NCI-H1105 treated with DMSO at 0.1 percent for 48 hours (cell line): ENCODE measurements at places on chromosomes 12 and 14.

GRCh38 chr14:94998685-94999084 is 158.6 kb downstream of the DICER1 start:
- DNase-seq: no peak

GRCh38 chr14:83425706-83426105 is 1892.1 kb upstream of the SEL1L start:
- DNase-seq: no peak

DNA sequence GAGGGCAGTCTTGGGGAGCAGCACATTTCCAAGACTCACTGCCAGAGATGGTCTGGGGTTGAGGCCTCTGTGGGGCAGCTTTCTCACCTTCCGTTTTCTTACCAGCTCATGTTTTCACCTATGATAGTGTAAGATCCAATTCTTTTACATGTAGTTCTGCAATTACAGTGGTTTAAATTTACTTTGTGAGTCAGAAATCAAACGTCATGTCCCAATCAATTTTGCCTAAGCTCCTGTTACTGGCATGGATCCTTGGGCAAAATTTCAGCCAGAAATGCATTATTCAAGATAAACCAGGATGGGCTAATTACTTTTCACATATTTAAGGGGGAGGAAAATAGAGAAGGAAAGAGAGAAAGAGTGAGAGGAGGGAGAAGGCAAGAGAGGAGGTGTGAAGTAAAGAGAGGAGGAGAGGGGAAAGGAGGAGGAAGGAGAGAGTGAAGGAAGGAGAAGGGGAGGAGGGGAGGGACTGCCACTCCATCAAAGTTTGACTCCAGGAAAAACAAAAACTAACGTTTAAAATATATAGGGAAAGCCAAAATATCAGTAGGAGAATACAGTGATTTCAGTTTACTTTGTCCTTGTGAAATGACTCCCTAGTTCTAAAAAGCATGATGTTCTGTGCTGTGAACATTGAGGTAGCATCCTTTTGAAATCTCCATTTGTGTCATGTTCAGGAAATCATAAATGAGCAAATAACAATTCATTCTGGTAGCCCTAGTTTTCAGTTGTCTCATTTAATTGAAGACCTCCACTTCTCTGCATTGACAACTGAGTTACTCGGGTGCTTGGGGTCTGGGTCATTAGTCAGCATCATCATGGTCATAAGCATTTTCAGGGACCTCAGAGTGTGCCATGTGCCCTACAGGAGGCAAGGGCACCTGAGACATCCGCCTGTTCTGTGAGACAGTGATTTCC is 3.0 kb downstream of the BMAL2 start:
- no peak for DNase-seq

GRCh38 chr12:21987755-21988154 is 46.5 kb upstream of the ABCC9 start:
- DNase-seq: no peak

GRCh38 chr12:11882301-11883019 is 188.3 kb upstream of the BCL2L14 start:
- no peak for DNase-seq

DNA sequence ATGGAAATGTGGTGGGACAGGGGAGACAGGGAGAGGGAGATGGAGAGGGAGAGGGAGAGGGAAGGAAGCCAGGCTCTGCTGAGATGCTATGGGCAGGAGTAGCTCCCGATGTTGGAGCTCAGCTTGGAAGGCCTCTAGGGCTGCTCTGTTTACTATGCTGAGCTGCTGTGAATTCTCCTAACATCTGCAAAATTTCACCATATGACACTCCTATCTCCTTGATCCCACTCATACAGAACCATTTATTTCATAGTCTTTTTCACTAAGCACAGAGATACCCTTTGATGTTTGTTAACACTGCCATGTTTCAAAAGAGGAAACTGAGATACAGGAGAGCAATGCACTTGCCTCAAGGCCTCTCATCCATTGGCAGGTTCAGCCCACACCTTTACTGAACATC is 60.7 kb downstream of the C12orf75 start:
- no peak for DNase-seq
